H54 (cell line): ENCODE measurements at places on chromosomes 4 and X.

DNA sequence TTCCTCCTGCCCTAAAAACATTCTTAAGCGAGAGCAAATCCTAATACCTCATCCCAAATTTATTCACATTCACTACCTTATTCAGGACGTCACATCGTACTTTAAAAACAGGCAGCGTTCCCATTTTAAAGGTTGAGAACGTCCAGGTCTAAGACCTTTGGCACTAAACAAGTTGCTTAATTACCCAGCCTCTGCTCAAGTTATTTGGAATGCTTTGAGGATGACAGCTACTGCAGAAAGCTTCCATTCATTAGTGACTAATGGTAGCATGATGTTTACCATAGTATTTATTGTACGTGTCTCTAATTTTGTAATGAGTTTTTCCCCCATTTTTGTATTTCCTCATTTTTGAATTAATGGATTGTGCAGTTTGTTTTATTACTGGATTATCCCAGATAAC lies 1.5 kb downstream of the USP38 start:
- DNase-seq, result no peak

DNA sequence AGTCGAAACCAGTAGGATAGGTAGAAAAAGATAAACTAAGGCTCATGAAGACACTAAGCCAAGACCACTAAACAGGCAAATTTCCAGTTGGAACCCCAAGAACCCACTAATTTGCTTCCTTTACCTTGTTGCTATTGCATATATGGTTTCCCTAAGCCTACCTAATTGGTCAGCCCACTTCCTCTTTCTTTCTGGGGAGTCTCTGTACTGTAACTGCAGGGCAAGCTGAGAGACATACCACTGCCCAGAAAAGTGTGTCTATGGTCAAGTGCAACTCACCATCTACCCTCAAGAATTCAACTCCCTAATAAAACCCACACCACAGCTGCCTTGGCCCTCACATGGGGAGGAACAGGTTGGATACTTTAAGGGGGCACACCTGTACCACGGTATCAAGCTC lies 28.6 kb downstream of the IDS start:
- no peak for DNase-seq

DNA sequence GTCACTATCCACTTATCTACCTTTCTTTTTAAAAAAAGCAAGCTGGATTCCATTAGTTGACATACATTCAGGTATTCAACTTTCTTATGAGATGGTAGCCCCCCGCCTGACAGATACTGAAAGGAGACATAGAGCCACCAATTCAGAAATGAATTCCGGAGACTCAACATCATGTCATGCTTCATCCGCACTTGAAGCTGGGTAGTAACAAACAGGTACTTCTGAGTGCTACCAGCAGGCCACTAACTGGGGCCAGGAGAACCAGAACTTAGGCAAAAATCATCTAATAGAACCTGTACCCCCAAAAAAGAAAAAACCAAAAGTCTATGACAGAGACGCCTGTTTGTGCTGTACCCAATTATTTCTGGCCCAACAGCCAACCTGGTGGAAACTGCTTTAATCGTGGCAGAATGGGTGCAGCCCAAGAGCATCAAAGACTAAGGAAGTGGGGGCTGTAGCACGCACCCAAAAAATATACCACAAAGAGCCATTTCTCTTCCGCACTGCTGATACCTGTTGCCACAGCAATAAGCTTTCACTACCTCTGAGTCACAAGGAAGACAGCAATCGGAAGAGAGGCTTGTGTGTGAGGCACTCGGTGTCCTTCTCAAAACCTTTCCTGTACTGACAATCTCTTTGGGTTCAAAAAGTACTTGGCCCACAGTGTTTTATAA lies 84.8 kb downstream of the AFAP1 start:
- no peak for DNase-seq

DNA sequence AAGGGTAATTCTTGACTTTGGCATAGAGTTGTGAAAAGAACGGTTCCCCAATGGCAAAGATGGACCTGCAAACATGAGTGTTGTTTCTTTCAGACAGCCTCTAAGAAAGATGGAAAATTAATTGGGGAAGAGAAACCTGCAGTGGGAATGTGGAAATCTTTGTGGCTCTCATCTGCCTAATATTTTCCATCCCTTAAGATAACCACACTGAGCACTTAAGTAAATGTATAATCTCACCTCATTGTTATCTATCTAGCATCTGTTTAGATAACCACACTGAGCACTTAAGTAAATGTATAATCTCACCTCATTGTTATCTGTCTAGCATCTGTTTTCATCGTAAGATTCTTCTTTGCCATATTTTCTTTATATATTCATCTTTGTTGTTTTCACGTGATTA lies 149.3 kb downstream of the NWD2 start:
- DNase-seq, result no peak

GRCh38 chrX:470686-471085 lies 84.0 kb upstream of the PPP2R3B start:
- DNase-seq, result no peak

DNA sequence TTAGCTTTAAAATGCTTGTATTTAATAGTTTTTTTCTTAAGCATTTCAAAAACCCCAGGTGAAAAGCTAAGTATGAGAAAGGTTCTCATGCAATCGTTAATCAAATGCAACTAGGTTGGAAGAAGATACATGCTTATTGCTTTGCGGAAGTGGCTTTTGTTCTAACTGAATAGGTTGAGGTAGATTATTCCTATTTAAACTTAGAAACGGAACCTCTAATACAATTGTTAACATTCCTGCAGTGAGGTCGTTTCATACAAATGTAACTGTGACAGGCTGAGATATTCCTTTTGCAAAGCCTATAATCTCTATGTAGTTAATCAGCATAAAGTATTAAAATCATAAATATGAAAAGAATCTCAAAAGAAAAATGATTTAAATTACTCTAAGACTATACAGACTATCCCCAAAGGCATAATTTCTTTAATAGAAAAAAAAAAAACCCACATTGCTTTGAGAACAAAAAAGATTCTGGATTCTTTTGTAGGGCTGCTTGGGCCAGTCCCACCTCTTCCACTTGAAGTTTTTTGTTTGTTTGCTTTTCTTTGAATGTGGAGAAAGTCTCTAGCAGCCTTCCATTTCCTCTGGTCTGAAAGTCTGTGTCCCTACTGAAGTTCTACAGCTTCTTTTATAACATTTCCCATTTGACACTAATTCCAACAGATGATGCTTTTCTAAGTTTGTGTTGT lies 25.6 kb upstream of the SORBS2 start:
- DNase-seq, result no peak

- DNase-seq, result no peak
Measured at GRCh38 chr4:82523179-82523578, 38.6 kb downstream of the TMEM150C start.

DNA sequence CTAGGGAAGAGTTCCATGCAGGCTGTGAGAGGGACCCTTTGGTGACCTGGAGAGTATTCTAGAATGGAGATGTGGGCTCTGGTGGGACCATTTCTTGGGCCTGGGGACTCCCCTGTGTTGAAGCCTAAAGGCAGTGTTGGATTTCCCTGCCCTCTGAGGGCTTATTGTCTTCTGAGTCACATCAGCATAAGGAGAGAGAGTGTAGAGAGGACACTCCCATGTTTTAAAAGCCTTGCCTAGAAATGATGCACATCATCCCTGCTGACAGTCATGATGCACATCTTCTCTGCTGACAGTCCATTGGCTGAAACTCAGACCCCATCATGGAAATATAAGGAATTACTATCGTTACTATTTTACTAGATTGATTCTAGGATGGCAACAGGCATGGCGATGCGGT lies 51.9 kb downstream of the FAM114A1 start:
- no peak for DNase-seq
